ENCODE measurements at places on chromosomes 4 and X.

- no peaks in the 10 kb centered on the region for H3K27me3 ChIP-seq
- H3K4me1 ChIP-seq, result peaks cover 2% of the 10 kb centered on the region
- no peaks in the 10 kb centered on the region for H3K36me3 ChIP-seq
Measured at GRCh38 chr4:10063544-10064300, 42.4 kb upstream of the SLC2A9 start.

DNA sequence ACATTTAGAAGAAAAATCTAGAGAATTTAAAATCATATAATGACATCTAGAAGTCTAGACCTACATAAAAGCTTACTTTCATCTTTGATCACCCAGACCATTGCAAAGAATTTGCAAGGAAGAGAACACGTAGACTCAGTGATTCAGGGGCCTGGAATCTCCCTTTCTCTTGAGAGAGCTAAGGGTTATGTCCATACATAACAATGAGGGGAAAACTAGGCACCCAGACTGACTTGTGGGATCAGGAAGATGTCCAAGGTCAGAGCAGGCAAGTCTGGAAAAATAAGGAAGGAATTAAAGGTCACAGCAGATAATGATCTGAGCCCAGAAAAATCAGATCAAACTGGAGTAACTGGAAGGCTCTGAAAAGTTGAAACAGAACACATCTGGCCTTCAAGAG is 198.4 kb upstream of the SFRP2 start:
- no peaks in the 10 kb centered on the region for H3K36me3 ChIP-seq
- H3K27ac ChIP-seq, result no peak overlapping the region
- H3K27me3 ChIP-seq, result no peaks in the 10 kb centered on the region
- H3K4me1 ChIP-seq, result no peaks in the 10 kb centered on the region

DNA sequence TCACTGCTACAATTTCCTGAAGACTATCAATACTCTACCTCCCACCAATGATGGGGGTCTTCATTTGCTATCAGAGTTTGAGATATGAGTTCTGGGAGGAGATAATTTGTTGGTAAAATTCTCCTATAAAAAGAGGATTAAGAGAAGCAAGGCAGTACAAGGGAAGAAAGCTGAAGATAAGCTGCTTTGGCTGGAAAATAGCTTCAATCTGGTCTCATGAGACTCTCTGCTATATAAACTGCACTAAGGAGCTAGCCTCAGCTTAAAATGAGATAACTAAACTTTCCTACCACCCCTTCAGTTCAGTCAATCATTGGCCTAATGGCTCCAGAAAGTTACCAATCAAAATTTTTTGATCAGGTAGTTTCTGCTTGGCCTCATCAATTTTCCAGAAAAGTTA is 2105.0 kb downstream of the ARAP2 start:
- H3K4me1 ChIP-seq, result no peaks in the 10 kb centered on the region
- H3K4me3 ChIP-seq, result no peak overlapping the region
- DNase-seq, result no peak

DNA sequence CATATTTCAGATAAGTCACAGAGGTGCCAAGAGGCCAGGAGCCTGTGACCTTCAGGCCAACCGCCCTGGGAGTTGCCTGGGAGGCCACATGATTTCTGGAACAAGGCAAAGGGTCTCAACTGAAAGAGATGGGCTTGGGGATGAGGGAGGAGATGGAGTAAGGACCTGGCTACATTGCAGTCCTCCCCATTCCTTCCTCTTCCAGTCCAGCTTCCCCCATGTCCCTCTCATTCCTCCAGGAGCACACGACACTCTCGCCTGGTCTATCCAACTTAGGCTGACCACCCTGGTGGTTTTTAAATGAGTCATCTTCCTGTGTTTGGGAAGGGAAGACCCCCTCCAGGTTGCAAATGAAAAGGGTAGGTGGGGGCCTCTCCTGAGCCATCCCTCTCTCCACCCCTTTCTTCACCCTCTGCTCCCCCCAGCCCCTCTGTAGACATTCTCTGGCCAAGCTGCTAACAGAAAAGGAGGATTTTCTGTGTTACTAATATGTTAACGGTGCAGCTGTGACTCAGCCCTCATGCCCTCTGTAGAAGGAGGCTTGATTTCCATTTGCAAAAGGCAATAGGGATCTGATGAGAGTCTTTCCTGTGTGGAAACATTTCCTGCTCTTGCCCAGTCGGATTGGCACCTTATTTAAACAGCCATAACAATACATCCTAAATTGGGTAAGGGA is 79.2 kb downstream of the RTL5 start:
- H3K4me3 ChIP-seq, result no peak overlapping the region
- no peak for DNase-seq
- peaks cover 5% of the 10 kb centered on the region for H3K27me3 ChIP-seq
- H3K4me1 ChIP-seq, result no peaks in the 10 kb centered on the region
- no peaks in the 10 kb centered on the region for H3K36me3 ChIP-seq
- H3K27ac ChIP-seq, result no peak overlapping the region

DNA sequence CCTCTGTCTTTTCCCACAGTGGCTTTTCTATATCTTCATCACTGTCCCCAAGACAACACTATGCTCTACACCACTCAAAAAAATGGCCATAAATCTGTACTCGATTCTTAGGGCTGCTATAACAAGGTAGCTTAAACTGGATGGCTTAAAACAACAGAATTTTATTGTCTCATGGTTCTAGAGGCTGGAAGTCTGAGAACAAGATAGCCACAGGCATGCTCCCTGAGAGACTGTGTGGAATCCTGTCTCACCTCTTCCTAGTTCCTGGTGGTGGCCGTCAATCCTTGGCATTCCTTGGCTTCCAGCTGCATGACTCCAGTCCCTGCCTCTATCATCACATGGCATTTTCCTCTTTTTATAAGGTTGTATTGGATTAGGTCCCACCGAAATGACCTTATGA is 70.7 kb upstream of the DCLK2 start:
- no peak for DNase-seq
- H3K4me1 ChIP-seq, result no peaks in the 10 kb centered on the region
- H3K27me3 ChIP-seq, result no peaks in the 10 kb centered on the region
- no peak overlapping the region for H3K27ac ChIP-seq
- H3K4me3 ChIP-seq, result no peak overlapping the region

DNA sequence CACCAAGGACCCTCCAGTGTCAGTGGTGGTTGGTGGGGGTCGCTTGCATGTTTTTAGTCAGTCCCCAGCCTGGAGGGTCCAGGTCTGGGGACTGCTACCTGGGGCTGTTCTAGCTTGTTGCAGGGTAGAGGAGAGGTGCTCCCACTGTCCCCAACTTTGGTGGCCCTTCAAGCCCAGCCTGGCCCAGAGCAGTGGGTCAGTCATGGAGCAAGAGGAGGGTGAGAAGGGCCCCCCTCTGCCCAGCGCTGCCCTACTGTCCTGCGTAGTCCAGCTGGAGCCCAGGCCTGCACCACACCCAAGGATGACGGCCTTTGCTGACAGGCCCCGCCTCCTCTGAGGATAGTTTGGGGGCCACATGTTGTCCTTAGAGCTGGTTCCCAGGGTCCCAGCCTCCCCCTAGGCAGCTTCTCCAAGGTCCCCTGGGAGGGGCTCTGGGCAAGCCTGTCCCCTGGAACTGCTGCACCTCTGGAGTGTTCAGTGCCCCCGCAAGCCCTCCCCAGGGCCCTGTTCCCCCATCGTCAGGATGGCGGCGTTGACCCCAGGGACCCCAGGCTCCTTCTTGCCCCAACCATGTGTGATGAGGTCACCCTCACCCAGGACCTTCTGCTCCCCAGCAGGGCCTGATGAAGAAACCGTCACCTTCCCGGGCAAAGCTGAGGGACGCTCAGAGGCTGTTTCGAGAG is 6.8 kb downstream of the CFAP99 start:
- no peaks in the 10 kb centered on the region for H3K36me3 ChIP-seq
- H3K27ac ChIP-seq, result no peak overlapping the region
- H3K4me3 ChIP-seq, result no peak overlapping the region
- H3K27me3 ChIP-seq, result no peaks in the 10 kb centered on the region
- no peaks in the 10 kb centered on the region for H3K4me1 ChIP-seq
